Brain (organoid and tissue), 16 donors: ENCODE measurements at places on chromosomes 6 and 20. TPM values are rescaled to one million over a fixed set of nuclear protein-coding genes. Genes with fewer than 3 reads are reported as not detected.

GLP1R gene
- polyA plus RNA-seq: 12.7 TPM

NMBR gene
- 0.41 TPM for polyA plus RNA-seq

PRDM1 gene
- 0.64 TPM for polyA plus RNA-seq

NOX3 gene
- polyA plus RNA-seq: not detected

EEF1A2 gene
- polyA plus RNA-seq: 1,308 TPM

RAB32 gene
- 2.4 TPM for polyA plus RNA-seq

FAM217A gene
- polyA plus RNA-seq: not detected

SLC17A3 gene
- polyA plus RNA-seq: not detected

SLC25A27 gene
- polyA plus RNA-seq: 2.3 TPM

GRCh38 chr6:112522587-112522986 is 175.5 kb downstream of the RFPL4B start:
- DNase-seq: no peak

GRCh38 chr6:140353536-140353935 is 979.1 kb upstream of the CITED2 start:
- no peak for DNase-seq

GRCh38 chr6:7238900-7239589 is 74.0 kb downstream of the SSR1 start:
- peak; percentile 48 for DNase-seq

- DNase-seq: no peak
Measured at GRCh38 chr6:70531133-70531532, 35.6 kb upstream of the SDHAF4 start.

DNA sequence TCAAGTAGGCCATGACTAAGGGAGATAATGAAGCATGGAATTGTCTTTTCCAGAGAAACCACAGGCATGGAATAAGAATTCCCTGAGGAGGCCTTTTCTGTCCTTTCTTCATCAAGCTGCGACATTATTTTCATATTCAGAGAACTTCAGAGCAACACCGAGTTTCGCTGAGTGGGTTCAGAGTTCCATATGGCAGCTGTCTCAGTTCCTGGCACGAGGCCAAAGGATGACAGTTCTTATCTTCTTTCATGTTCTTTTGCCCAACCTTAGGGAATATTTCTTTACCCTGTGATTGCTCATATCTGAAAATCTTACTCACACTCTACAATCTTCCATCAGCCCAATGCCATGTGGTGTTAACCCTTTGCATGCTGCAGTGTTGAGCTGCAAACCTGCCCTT is 135.3 kb upstream of the BMP2 start:
- DNase-seq: peak; percentile 82

GRCh38 chr6:33949111-33949510 is 145.3 kb upstream of the MLN start:
- no peak for DNase-seq

- DNase-seq: no peak
Measured at GRCh38 chr20:9467995-9468394, 46.4 kb upstream of the LAMP5 start.

DNA sequence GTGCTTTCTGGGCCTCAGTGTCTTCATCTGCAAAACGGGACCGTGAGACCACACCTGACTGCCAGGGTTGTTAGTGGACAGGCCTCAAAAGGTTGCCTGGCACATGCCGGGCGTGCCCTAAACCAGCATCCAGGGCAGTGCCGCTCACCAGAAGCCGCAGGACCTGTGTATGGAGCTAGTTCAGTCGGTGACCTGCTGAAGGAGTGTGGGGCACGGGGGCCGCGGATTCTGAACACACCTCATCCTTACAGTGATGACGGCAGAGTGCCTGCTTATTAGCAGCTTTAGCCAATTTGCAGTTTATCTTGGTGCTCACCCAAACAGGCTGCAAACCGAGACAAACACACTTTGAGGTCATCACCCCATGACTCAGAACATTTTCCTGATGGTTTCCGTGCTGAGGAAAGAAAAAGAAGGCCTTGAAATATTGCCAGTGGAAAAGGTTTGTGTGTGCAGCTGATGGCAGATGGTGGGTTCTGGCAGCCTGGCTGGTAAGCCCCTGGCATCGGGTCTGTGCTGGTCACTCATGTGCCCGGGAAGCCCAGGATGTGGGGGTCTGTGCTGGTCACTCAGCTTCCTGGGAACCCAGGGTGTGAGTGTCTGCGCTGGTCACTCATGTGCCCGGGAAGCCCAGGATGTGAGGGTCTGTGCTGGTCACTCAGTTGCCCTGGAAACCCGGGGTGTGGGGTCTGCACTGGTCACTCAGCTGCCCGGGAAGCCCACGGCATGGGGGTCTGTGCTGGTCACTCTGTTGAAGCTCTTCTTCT is 153.8 kb downstream of the ERMARD start:
- peak; percentile 23 for DNase-seq

DNA sequence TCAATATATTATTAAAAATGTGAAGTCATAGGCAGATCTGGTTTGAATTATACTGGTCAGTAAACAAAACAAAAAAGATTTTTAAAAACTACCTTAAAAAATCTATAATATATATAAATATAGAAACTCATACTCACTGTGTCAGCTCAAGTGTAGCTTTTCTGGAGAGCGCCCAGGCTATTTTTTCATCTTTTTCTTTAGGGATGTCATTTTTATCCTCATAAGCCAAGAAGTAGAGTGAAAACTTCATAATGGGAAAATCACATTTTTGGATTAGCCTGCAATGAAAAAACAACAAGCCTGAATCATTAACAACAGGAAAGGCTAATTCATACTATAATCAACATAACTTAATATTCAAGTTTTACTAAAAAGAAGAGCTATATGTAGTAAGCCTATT is 18.7 kb downstream of the GLO1 start:
- DNase-seq: no peak

GRCh38 chr6:46315589-46315988 is 144.8 kb upstream of the ENPP5 start:
- DNase-seq: no peak

DNA sequence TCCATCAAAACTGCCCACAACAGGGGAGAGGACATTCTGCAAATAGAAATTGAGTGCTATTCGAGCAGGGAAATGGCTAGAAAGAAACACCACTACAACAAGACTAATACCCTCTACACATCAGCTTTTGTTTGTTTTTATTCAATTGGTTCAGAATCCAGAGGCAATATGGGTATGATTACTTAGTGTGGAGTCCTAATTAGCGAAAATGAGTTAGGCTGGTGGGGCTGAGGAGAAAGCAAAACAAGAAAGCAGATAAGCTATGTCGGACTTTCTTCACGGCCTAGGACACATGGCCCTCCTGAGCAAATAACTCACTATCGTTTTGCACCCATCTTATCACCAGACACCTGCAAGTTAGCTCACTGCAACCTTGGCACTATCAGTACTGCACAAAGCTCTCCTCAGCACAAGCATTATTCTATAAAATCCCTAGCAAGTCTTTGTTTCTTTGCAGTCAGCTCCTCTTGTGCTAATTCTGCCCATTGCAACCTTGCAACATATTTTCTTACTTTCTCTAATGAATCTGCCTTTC is 31.3 kb upstream of the SH3BGRL2 start:
- DNase-seq: no peak

- DNase-seq: no peak
Measured at GRCh38 chr6:41655176-41655575, 16.9 kb downstream of the MDFI start.

DNA sequence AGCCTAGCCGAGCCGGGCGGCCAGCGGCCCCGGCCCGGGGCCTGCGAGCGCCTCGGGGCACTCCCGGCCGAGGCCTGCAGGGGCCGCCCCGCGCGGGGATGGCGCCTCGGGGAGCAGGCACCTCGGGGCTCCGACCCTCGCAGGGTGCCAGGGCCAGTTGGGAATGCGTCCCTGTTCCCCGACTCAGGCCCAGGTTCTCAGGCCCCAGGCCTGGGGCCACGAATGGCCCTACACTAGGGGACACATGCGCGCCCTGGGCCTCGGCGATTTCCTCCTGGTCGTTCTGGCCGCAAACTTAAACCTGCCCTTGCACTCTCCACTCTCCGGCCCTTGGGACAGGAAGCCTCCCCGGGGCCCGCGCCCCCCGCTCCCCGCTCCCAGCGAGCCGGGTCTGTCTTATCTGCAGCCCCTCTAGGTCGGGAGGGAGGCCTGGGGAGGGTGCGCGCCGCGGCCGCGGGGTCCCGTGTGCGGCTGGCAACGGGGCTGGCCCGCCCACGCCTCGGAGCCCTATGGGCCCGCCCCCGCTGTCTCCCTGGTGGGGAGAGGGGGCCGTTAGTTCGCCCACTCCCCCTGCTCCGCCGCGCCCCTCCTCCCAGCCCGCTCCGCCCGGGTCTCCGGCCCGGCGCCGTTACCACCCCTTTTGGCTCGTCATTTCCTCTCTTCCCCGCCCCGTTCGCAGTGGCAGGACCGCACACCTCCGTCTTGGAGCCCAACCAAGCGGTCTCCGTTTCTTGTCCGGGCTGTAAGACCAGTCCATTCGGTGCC is 611 bp downstream of the NFYA start:
- peak; percentile 92 for DNase-seq

GRCh38 chr6:12957321-12958051 is 240.9 kb downstream of the PHACTR1 start:
- DNase-seq: peak; percentile 61

DNA sequence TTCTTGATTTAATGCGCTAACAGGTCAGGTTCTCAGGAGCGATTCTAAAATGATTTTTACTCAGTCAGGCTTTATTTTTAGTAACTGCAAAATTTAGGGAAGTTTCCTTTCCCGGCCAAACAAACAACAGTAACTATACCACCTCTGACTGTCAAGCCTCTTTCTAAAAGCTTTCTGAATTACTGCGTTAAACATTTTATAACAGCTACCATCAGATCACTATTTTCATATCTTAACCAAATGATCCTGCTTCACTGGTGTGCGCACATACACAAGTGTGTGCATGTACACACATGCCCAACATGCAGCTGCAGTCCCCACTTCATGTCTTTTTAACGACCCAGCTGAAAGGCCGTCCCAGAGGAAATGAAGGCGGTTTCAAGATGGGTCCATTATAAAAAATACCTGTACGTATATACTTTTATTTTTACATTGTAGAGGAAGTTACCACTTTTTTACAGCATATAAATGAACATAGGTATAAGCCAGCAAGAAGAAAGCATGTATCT is 25.0 kb downstream of the TMEM242 start:
- DNase-seq: no peak

- no peak for DNase-seq
Measured at GRCh38 chr6:165034271-165034741, 275.1 kb downstream of the C6orf118 start.

DNA sequence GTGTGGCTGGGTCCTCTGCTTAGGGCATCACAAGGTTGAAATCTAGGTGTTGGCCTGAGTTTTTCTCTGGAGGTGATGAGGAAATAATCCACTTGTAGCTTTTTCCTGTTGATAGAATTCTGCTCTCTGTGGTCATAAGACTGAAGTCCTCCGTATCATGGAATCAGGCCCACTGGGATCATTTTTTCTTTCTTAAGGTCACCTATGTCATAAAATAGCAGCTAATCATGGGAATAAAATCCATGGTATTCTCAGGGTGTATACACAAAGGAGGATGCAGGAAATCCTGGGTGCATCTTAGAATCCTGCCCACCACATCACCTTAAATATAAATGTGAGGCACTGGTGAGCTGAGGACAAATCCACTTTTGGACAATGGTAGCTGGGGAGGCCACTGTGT is 72.7 kb downstream of the PRDM1 start:
- no peak for DNase-seq

DNA sequence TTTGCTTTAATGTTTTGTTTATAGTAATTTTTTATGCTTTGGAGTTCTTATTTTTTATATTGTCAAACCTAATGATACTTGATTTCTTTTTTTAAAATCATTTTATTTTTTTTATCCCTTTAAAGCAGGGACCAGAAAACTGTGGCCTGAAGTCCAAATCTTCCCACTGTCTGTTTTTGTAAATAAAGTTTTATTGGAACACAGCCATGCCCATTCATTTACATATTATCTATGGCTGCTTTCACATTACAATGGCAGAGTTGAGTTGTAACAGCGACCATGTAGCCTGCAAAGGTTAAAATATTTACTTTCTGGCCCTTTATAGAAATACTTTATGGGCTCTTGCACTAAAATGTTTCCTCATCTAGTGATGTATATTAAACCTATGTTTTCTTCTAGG is 42.3 kb downstream of the PPP1R16B start:
- no peak for DNase-seq

GRCh38 chr6:113457198-113457597 is 399.9 kb upstream of the MARCKS start:
- DNase-seq: no peak

DNA sequence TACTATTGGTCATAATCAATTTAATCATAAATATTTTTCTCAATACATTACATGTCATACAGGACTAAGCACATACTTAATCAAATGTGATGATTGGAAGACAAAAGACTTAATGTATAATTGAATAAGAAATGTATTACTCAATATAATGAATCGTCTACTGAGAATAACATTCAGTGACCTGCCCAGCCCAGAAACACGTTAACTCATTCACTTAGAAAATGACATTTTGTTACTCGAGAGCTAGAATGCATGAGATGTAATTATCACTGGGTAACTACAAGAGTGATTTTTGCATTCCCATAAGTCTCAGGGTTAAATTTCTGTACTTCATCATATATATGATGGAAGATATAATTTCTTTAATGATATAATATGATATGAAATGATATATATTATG is 444.8 kb downstream of the EYS start:
- DNase-seq: no peak

GRCh38 chr6:66326228-66326627 is 619.2 kb upstream of the EYS start:
- DNase-seq: no peak

- DNase-seq: no peak
Measured at GRCh38 chr6:45154679-45155078, 173.5 kb upstream of the RUNX2 start.

- no peak for DNase-seq
Measured at GRCh38 chr6:25553502-25553901, 98.5 kb upstream of the SCGN start.

DNA sequence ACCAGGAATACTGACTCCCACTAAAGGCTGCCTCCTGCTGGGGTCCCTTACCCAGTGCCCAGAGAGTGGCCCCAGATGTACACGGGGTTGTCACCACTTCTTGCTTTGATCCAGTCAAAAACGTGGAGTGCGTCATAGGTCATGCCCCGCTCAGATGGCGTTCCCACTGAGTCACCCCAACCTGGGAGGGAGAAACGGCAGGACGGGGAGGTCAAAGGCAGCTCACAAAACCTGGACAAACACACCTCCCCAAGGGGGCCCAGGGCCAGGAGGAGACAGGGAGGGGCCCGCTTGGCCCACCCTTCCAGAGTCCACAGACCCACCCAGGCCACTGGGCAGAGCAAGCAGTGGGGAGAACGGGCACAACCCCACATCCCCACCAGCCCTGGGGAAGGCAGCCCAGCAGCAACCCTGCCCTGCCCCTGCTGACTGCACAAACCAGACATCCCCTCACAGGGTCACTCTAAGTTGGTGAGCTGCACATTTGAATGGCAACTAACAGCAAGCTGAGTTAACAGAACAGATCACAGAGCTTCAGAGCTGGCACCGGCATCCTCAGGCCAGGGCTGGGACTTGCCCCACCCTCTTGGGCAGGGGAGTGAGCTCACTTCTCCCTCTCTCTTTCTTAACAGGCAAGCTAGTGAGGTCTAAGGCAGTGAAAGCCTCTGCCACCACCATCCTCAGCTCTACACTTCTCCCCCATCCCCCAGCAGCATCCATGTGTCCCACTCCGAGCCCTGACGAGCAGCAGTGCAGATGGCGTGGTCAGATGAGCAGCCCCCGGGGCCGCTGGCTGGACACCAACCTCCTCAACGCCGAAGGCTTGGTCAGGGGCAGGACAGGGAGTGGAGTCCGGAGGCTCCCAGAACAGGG is 61.7 kb downstream of the PYGB start:
- no peak for DNase-seq

GRCh38 chr20:6519556-6519955 is 247.9 kb upstream of the BMP2 start:
- no peak for DNase-seq
